ENCODE measurements at places on chromosomes 3 and 15.

- no peak for DNase-seq
Measured at GRCh38 chr3:72938471-72939265, 50.8 kb downstream of the GXYLT2 start.

- DNase-seq, result no peak
Measured at GRCh38 chr3:110383356-110383755, 688.3 kb upstream of the NECTIN3 start.

GRCh38 chr3:127107002-127107401, 85.9 kb upstream of the PRR23E start:
- DNase-seq, result no peak

DNA sequence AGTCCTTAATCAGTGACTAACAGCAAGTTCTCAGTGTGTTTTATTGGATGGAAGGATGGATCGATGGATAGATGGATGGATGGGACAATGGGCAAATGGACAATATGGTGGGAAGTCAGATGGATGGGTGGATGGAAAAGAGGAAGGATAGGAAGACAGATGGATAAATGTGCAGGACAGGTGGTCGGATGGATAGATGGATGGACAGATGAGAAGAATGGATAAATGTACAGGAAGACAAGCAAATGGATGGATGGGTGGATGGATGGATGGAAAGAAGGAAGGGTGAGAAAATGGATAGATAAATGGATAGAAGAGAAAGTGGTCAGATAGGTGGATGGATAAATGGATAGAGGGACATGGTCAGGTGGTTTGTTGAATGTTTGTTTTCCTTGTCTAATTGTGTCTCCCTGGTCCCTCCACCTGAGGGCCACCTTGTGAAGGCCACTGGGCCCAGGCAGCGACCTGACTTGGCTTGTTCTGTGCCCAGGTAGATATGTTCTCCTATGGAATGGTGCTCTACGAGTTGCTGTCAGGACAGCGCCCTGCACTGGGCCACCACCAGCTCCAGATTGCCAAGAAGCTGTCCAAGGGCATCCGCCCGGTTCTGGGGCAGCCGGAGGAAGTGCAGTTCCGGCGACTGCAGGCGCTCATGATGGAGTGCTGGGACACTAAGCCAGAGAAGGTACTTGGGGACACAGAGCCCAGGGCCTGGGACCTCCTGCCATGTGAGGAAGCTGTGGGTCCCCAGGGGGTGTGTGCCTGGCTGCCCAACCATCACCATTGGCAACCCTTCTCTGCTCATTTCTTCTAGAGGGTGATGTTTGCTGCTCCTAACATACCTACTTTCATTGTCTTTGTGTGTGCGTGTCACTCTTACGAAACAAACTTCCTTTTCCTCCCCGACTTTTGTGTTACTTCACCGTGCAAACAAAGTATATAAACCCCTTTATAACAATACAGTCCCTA, 137.5 kb downstream of the LRRK1 start:
- no peak for DNase-seq

- no peak for DNase-seq
Measured at GRCh38 chr3:15781637-15782402, 16.0 kb downstream of the ANKRD28 start.

DNA sequence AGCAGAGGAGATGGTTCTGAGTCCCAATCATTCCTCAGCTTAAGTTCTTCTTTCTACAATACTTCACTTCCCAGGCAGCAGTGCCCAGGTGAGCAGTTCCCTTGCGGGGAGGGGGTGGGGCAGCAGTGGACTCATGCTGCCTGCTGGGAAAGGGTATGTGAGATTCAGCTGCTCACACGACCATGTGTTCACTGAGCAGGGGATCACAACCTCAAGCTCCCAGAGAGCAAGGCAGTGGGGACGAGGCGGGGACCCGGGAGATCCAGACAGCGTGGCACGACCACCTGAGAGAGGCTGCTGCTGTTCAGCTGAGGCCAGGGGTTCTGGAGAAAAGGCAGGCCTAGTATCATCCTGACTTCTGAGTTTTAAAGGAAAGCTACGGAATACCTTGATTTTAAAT, 166.6 kb downstream of the XXYLT1 start:
- DNase-seq, result no peak

DNA sequence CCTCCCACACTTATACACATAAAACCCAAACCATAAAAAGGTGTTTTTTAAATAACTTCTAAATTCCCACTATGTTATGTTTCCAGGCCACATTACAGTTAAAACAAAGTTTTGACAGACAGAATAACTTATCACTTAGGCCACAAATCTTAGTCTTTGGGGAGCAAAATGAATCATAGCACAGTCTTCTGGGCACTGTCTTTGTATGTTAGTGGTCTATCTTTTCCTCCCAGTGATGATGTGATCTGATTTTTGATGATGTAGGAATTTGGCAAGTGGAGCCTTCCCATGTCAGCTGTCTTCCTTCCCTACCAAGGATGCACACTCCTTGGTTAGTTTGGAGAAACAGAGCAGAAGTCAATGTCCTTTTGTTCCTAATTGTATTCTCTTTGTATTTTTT, 67.3 kb downstream of the THSD4 start:
- no peak for DNase-seq

DNA sequence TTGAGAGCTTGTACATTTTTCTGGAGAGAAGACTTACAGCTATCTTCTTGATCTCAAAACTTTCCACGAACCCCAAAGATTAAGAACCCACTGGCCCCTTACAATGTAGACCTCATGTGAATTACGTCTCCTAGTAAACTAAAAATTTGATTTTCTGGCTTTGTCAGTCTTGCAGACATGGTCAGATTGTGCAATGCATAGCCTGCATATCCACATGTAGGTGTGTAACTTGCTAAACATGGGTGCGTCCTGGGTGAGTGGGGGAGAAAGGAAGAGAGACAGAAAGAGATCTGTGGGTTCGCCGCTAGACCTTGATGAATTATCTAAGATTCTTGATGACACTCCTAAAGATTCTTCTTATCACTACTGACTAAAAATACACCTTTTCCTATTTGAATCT, 561.2 kb upstream of the MDFIC2 start:
- no peak for DNase-seq

GRCh38 chr3:194468086-194468485, 18.7 kb downstream of the ATP13A3 start:
- no peak for DNase-seq

GRCh38 chr3:46442576-46443530, 21.9 kb downstream of the LTF start:
- no peak for DNase-seq

GRCh38 chr15:62291262-62291661, 126.2 kb upstream of the C2CD4B start:
- DNase-seq, result no peak

DNA sequence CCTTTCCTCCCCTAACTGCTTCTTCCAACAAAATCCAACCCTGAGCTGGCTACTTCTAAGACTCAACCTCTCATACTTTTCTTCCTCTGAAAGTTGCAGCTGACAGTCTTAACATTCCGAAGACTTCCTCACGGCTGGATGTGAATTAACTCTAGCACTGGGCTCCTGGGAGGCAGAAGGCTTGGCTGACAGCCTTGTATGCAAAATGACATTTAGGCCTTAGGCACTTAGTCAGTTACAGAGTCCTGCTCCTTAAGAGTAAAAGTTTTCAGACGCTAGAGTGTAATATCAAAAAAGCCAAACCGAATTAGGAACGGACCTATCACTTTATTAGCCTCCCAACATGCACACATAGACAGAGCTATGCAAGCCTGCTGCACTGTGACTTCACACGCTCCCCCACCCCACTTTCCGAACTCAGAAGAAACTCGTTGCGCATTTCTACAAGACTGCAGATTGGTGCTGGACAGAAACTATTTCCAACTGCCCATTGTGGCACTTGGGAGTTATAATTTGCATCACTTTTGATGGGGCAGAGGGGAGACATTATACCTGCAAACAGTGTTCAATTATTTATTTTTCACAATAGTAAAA, 15.5 kb upstream of the ANXA2 start:
- DNase-seq, result no peak

- DNase-seq, result no peak
Measured at GRCh38 chr15:32683906-32684584, 33.8 kb upstream of the GREM1 start.

DNA sequence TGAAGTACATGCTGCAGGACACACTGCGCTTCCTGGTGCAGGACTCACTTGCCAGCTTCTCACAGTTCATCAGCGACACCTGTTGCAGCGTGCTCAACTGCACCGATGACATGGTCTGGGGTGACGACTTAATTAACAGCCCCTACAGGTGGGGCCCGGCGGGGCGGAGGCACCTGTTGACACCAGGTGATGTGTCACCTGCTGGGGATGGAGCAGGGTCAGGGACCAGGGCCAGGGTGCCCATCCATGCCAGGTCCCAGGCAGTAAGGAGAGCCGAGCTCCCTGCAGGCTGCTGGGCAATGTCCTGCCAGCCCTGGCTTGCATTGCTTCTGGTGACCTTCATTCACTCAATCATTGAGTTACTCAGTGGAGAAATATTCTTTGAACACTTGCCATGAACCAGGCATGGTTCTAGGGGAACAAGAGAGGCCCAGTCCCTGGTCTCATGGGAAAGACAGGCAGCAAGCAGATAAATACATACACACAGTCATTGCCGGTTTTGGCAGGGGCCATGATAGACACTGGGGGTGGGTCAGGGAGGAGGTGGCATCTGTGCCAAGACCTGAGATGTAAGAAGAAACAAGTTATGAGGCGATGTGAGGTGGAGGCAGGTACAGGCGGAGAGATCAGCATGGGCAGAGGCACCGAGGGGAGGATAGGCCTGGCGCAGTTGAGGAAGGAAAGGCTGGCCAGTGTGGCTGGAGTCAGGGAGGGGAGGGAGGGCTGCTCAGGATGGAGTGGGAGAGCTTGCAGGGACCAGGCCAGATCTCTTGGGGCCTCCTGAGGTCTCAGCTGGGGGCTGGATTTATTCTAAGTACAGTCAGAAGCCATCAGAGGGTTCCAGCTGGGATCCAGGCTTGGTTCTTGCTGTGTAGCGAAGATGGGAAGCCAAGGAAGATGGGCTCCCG, 30.8 kb downstream of the DNAH1 start:
- DNase-seq, result no peak

GRCh38 chr3:124707656-124708062, 22.6 kb upstream of the UMPS start:
- DNase-seq, result no peak

DNA sequence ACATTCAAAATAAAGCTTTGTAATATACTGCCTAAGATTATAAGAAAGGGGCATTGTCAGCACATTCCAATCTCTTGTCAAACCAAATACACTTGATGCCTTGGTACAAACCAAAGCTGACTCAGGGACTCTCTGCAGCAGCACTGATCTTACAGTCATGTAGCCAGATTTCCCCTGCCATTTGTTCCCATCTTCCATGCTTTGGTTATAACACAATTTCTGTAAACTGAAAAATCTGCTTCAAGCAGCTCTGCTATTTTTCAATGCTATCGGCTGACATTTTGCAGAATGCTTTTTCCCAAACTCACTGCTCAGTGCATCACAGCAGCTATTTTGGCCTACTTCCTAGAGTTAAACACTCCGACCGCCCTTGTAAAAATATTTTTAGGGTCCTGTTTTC, 18.2 kb downstream of the PLOD2 start:
- DNase-seq, result no peak

- DNase-seq, result no peak
Measured at GRCh38 chr3:177190756-177191681, 6.3 kb downstream of the TBL1XR1 start.

GRCh38 chr15:89150762-89151664, 62.8 kb downstream of the ABHD2 start:
- DNase-seq, result no peak

DNA sequence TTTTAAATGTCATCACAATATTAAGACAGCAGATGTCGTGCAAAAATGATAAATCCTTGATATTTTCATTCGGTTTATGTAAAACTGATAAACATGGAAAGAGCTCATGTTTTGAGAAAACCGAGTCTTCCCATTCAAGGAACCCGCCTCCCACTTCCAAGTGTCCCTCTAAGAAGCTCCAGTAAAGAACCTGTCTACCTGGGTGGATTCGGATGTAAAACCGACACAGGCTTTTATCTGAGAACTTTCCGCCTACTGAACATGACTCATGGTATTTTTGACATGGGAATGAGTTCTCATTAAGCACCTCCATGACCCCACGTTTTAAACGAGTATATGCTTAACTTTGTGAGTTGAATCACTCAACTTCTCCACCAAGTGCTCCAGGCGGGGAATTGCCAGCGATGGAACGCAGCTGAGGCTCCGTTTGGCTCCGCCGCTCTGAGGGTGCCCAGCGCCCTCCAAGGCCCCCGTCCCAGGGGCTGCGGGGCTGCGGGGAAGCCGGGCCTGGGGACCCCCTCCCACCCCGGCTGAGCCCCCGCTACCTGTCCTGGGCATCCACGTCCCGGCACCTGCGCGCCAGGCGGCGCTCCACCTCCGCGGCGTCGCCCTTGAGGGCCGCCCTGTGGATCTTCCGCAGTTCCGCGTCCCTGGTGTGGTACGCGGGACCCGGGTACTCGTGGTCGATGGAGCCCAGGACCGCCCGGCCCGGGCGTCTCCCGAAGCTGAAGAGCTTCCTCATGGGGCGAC, 119.9 kb downstream of the LMLN start:
- DNase-seq, result no peak

DNA sequence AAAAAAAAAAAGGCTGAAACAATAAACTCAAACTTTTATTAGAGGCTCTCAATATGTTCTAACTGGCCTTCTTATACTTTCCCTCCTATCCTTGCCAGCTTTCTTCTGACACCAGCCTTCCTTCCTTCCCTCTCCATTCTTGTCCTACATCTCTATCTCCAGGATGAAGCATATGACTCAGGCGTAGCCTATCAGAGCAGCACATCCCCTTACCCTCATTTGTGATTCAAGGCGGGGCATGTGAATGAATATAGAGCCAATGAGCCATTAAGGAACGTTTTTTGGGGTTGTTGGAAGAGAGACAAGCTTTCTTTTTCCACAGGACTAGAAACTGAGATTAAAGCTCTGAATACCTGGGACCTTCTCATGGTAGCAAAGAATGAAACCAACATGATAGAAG, 25.1 kb upstream of the KCNMB3 start:
- DNase-seq, result no peak

- no peak for DNase-seq
Measured at GRCh38 chr3:77303955-77304699, 264.2 kb downstream of the ROBO2 start.

- DNase-seq, result no peak
Measured at GRCh38 chr3:73727117-73727821, 102.5 kb upstream of the PDZRN3 start.

DNA sequence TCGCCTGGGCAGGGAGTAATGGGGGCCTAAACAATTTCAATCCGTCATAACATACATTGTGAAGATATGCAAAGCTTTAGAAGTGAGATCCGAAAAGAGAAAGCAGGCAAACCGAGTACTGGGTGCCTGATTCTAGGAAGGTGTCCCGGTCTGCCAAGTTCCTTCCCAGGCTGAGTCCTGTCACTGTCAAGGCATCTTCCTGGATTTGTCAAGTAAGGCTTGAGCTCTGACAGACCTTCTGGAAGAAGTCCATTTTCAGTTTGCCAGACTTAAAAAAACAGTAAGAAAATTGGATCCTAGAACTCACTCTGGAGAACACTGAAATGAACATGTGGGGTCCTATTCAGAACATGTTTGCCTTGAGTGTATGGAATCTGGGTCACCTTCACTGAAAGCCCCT, 253.9 kb downstream of the RORA start:
- no peak for DNase-seq

All from stimulated activated CD8-positive, alpha-beta memory T cell treated with anti-CD3 and anti-CD28 coated beads, Interleukin-2, amount 100 ng/mL, for 1 hour (primary cell).